ENCODE measurements at places on chromosomes 3 and 15.

DNA sequence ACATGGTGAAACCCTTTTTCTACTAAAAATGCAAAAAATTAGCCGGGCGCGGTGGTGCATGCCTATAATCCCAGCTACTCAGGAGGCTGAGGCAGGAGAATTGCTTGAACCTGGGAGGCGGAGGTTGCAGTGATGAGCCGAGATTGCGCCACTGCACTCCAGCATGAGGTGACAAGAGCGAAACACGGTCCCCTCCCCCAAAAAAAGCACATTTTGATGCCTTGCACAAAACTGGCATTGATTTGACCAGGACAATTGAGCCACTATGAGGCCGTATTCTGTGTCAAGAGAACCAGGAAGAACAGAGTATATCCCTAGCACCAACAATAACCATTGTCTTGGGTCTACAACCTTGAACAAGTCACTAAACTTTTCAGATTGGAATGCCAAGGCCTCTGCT lies 50.6 kb downstream of the SH3BP5 start:
- no peak for DNase-seq

- no peak for DNase-seq
These were observed 427.3 kb upstream of the ZNF717 start for GRCh38 chr3:76212679-76213078.

DNA sequence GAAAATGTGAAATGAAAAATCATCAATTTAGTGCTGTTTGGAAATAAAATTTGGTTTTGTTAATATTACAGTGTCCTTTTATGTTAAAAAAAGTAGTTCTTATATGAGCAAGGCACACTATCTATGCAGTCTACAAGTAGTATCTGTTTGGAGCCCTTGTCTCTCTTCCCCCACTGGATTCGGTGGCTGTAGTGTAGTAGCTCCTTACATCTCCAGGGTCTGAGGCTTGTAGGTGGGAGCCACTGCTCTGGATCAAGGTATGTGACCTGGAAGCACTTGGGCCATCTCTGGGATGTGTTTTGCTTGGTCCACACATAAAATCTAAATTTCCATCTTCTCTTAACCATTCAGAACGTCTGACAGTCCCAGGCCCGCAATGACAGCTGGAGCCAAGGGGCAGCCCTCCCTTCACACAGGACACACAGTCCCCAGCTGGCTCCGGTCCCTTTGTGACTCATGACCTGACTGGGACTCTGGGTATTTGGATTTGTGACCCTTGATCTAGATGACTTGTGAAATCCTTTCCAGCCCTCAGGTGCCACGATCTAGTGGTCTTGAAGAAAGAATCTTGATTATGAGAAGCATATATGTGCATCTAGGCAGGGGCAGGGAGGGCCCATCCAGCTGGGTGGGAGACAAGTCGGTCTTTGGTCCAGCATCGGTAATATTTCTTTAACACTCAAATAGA lies 80.0 kb downstream of the USP13 start:
- DNase-seq, result no peak

DNA sequence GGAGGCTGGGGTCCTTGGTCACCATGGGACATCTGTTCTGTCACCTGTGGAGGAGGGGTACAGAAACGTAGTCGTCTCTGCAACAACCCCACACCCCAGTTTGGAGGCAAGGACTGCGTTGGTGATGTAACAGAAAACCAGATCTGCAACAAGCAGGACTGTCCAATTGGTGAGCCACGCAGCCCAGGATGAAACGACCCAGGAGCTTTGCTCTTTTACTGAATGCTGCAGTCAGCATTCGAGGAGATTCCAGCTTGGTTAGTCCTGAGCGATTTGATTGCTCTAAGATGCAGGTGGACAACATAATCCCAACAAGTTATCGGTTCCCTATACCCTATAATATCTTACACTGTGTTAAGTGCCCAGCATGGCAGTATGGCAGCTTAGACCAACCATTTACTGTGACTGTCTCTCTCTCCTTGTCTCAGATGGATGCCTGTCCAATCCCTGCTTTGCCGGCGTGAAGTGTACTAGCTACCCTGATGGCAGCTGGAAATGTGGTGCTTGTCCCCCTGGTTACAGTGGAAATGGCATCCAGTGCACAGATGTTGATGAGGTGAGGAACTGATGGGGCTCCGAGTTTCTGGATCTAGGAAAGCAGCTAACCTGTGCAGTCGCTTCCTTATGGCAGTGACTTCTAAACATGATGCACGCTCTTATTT lies 7.8 kb downstream of the THBS1 start:
- DNase-seq, result no peak

GRCh38 chr15:78616506-78616905 lies 4.3 kb downstream of the CHRNA3 start:
- no peak for DNase-seq

DNA sequence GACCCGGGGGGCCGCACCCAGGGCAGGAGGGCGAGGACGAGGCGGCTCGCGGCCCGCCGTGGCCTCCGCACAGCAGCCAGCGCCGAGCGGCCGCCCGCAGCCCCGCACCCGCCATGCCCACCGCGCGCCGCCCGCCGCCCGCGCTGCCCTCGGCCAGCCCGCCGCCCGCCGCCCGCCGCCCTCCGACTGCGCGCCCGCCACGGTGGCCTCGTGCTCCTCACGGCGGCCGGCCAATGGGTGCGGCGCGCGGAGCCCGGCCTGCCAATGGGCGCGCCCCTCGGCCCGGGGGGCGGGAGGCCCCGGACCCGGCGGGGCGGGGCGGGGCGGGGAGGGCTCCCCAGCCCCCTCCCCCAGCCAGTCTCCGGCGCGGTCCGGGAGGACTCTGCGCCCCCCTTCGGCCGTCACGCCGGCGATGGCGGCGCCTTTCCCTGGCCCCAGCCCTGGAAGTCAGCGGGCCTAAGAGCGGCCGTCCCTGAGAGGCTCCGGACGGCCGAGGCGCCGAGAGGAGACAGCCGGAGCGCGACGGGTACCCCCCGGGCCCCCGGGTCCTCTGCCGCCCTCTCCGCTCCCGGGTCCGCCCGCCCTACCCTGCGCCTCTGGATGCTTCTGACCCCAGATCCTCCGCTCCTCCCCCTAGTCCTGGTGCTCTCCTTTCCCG lies at the start of gene NT5DC2:
NT5DC2 (minus strand) TSS at position 235 of the 658 bp plus-strand sequence; CDS start at position 115, 120 bp downstream.
- DNase-seq, result no peak

GRCh38 chr3:127614928-127615589 lies 13.9 kb upstream of the PODXL2 start:
- DNase-seq, result no peak

GRCh38 chr3:160921020-160921635 lies 165.1 kb downstream of the PPM1L start:
- no peak for DNase-seq

DNA sequence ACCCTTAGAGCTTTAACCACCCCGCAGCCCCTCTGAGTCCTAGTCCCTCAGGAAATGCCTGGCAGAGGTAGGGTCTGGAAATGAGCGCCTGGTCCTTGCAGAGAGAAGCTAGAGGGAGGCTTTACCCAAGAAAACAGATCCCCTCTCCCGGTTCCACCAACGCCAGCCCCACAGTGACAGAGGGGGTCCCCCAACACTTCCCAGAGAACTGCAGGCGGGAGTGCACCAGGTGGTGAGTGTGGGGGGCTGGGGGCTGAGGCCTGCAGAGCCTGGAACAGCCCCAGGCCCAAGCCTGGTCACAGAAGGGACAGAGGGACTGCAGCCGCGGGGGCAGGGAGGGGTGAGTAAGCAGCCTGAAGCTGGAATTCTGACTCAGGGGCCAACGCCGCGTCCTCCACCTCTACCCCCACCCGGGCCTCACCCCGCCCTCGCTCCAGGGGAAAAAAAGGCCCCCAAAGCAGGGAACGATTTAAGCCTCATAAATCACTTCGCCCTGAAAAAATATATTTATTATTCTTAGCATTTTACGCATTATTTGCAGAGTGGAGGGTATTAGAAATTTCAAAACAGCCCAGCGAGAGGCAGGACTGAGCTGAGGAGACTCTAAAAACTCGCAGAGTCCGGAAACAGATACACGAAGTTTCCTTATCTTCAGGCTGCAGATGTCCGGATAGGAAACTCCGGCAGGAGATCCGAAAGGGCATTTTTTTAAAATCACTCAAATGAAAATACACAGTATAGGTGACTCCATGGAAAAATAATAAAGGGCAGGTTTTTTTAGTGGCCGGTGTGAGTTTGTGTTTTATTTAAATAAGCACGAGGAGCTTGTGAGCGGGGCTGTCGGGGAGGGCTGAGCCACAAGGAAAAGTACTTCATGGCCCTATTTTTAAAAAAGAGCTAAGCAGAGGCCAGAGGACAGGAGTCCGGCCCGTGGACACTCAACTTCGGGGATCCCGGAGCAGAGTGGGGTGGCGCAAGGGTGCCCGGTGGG lies 10.0 kb downstream of the GATA2 start:
- DNase-seq, result no peak

DNA sequence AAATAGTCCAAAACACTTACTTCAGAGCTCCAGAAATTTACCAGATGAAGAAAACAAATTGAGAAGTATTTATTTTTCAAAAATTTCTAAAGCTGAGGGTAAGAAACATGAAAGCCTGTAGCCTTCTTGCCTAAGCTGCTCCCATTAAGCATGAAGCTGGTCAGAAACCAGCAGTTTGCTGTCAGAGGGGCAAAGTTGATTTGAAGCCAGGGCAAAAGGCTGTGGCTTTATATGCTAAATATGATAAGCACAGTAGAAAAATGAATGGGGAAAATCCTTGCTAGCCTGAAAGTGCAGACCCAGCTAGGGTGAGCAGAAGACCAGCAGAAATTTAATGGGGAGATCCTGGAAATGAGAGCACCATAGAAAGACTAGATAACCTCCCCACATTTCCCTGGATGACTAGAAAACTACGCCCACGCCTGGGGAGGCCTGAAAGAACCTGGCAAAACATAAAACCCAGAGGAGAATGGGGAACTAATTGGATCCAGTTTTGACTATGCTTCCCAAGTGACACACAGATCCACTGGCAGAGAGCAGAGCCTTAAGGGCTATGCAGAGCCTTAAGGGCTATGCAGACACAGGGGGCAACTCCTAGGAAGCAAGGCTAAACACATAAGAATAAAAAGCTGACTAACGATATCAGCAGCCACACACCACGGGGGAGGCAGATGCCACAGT lies 43.0 kb upstream of the HEG1 start:
- DNase-seq, result no peak

DNA sequence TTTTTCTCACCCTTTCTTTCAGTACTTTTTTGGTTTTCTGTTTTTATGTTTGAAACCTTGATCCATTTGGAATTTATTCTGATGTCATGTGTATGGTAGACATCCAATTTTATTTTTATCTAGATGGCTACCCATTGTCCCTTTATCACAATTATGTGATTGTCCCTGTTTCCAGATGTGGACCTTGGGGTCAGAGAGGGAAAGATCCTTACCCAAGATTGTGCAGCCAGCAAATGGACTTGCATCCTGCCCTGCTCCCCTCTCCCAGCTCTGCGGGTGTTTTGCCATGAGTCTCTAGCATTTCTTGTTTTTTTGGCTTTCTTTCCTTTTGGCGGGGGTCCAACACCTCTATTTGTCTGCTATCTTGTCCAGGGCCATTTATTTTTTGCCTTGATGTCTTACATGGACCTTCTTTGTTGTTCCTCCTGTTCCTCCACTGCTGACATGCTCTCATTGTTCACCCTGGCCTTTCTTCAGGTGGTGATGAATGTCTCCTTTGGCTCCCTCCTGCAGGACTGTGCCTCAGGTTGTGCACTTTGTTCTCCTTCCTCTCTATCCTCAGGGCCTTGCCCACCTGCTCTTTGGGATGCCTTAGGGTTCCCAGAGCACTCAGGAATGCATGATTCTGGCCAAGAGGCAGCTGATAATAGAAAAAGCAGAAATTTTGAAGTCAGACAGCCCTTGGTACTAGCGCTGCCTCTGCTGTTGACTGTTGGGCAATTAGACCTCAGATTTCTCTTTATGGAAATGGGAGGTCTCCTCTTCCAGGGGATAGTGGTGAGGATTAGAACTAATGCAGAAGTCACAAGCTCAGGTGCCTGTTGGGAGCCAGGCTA lies 84.3 kb downstream of the EEFSEC start:
- no peak for DNase-seq

DNA sequence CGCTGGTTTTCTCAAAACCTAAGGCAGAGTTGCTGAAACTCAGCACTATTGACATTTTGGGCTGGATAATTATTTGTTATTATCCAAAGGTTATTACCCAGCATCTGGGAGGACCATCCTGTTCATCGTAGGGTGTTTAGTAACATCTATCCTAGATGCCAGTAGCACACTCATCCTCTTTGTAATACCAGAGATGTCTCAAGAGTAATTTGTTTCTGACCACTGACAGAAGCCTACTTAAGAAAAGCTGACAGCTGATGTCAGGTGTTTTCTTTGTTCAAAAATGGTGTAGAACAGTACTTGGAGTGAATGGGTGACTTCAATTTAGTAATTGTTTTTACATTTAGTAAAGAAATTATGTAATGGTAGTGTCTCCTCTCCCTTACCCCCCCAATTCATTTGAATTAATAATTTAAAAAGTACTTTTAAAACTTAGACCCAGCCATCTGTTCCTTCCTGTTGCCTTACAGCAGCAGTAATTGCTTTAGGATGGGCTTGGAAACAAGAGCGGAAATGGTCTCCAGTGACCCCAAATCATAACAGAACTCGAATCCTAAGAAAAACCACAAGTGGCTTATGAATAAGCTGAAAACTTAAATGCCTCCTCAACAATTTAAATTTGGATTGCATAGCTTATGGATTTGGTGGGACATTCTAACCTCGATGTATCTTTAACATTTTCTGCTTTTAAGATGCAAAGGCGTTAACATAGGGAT lies 105.4 kb downstream of the PTPRG start:
- DNase-seq, result no peak

- no peak for DNase-seq
These were observed 63.2 kb downstream of the ADAM10 start for GRCh38 chr15:58686286-58686685.

GRCh38 chr3:128360705-128361271 lies 105.9 kb downstream of the DNAJB8 start:
- no peak for DNase-seq

DNA sequence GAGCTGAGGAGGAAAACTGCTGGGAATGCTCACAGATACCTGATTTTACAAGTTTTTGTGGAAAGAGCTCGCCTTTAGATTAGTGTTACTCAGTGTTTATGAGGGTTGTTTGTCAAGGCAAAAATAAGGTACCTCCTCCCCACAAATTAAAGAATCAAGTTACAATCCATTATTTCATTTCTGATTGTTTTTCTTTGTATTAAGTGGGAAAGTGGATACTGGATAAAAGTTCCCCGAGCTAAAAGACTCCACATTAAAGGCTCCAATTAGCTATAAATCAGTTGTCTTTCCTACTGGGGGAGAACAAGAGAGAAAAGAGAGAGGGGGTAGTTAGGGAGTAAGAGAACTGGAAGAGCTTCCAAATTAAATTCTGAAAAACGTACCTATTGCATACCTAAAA lies 1.9 kb downstream of the ALDH1A2 start:
- no peak for DNase-seq

Data from HS-5 (cell line).